ENCODE measurements at places on chromosomes 4 and X.

GRCh38 chr4:102502543-102502818 lies 1.3 kb downstream of the NFKB1 start:
- no peak for DNase-seq

GRCh38 chrX:153641627-153642026 lies 5.4 kb upstream of the DUSP9 start:
- no peak for DNase-seq

- peak; percentile 9 for DNase-seq
These were observed at the start of gene MGARP for GRCh38 chr4:139279760-139280620. Gene MGARP (minus strand): TSS chr4:139280225. CDS start chr4:139280158, 67 bp downstream.

DNA sequence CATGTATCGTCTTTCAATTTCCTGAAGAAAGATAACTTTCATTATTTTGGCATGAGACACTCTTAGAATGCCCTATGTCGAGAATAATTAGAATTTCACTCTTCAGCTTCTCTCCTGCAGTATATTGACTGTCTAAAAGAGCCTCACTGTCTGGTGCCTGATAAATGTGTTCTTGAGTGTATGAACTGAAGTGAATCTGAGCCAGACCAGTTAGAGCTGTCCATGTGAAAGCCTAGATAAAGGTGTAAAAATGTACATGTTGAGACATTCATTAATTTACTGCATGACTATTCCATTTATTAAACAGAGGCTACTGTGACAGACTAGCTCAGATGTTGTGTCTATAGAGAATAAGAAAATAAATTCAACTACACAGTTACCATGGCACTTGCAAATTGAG lies 283.2 kb downstream of the PCDH18 start:
- no peak for DNase-seq

- no peak for DNase-seq
These were observed 95.0 kb downstream of the GEMIN8 start for GRCh38 chrX:13934731-13935130.

- no peak for DNase-seq
These were observed 60.8 kb downstream of the USP9X start for GRCh38 chrX:41145920-41146608.

- no peak for DNase-seq
These were observed 1065.7 kb upstream of the FTHL17 start for GRCh38 chrX:32137525-32137924.

DNA sequence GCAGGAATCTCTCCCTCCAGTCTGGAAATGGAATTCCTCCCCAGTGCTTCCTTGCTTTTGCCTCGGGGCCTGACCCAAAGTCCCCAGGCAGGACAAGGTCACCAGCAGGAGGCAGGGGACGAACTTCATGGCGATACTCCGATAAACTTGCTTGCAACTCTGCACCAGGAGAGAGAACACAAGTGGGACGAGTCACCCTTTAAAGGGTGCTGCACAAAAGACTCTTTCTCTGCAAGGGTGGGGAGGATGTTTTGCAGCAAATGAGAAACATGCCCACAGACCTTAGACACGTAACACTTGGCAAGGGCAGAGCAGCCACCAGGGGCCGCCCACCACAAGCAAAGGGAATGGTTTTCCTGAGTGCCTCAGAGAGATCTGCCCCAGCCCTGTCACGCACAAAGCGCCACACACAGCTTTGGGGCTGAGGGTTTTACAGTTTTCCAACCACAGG lies at the start of gene FGFBP2:
Gene FGFBP2, minus strand, starts transcription at position 175 of the 451 bp plus-strand sequence. Its CDS starts 46 bp downstream, at position 129.
- peak; percentile 70 for DNase-seq
